ENCODE measurements at places on chromosomes 5 and 9. TPM values are rescaled to one million over a fixed set of nuclear protein-coding genes. Genes with fewer than 3 reads are reported as not detected.

DNA sequence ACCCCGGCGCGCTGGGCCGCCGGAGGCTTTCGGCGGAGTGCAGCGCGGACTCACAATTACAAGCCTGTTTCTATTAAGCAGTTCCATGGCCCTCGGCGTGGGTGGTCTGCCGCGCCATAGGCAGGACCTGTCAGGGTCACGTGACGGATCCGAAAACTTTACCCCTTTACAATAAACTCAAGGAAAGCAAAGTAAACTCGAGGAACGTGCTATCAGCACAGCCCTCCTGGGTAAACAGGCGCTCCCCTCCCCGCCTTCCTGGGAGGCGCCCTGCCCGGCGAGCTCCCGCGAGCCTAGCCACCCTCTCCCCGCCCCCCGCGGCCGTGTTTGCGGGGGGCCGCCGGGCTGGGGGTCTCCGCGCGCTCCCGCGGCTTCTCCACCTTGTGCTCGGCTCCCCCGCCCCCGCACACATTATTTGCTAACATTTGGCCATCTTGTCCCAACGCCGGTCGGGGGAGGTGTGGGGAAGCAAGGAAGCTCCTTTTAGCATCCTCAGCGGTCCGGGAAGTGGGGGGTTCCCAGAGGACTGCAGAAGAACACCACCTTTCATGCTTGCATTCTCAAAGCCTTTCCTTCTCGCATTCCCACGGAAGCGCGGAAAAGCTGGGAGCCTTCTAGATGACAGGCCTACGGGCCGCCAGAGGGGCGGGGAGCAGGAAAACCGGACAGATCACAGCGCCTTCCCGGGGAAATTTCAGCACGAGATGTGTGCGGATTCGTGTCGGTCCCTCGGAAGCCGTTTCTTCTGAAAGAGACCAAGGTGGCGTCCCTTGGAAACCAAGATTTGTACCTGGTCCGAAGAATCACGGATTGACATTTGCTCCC, at the start of gene PTCH1:
Gene PTCH1, minus strand, starts transcription at position 238 of the 825 bp plus-strand sequence.
- H3K27me3 ChIP-seq = peaks cover 78% of the 10 kb centered on the region
- DNase-seq = peak; percentile 87
- peaks cover 37% of the 10 kb centered on the region for H3K4me1 ChIP-seq
- peak within 1 kb of the TSS; percentile 87 for H3K4me3 ChIP-seq
- no peaks in the 10 kb centered on the region for H3K36me3 ChIP-seq
- H3K27ac ChIP-seq = peak within 1 kb of the TSS; percentile 80

DNA sequence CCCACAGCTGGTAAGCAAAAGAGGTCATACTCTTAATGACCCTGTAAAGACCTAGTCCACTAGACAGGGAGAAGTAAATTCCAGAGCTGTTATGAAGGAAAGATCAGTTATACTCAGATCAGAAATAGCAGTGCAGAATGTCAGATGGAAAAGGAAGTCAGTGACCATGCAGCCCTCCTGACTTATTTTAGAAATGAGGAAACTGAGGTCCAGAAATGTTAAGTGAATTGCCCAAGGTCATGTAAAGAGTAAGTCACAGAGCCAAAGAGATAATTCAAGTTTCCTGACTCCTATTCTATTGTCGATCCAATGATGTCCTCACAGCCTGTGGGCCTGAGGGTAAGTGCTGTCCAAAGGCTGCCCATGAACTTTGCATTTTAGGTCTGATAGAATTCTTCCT, 214.9 kb upstream of the IL12B start:
- H3K27me3 ChIP-seq = no peaks in the 10 kb centered on the region
- DNase-seq = no peak
- no peak overlapping the region for H3K4me3 ChIP-seq

Gene HAVCR2
- total RNA-seq = 0.49 TPM

DNA sequence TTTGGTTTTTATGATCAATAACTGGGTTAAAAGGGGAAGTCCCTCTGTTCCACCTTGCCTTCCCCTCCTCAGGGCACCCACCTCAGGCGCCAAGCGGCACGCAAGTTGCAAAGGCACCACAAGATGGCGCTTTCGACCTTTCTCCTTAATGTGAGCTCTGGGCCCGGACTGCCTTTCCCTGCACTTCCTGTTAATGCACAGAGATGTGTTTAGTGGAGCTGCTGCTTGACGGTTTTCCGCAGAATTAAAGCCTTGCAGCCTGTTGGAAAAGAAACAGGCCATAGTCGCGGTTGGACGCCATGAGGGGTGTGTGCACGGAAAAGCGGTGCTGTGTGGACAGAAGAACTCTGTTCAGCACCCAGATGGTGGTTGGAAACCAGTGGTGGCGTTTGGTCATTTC, 17.9 kb downstream of the CXCL14 start:
- 0 out of 2 replicates have a peak, but pooled peaks cover 15% of the 10 kb centered on the region for H3K27me3 ChIP-seq
- no peak overlapping the region for H3K27ac ChIP-seq
- no peak overlapping the region for H3K4me3 ChIP-seq

DNA sequence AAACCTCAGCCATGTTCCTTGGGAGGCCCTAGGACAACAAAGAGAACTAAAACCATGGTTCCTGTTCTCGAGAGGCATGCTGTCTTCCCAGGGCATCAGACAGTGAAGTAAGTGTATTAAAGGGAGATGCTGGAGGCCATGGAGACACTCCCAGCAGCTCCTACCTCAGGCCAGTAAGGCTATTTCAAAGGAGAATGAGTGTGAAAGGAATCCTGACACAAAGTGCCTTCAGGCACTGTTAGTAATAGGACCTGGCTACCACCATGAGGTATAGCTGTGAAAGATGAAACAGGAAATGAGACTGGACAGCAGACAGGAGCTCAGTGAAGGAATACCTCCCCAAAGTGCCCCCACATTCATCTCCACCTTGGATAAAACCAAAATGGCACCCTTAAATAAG, 71.0 kb downstream of the FANCC start:
- 0 out of 2 replicates have a peak, but pooled peaks cover 5% of the 10 kb centered on the region for H3K4me1 ChIP-seq
- H3K27ac ChIP-seq = no peak overlapping the region
- no peaks in the 10 kb centered on the region for H3K27me3 ChIP-seq
- no peak for DNase-seq
- no peaks in the 10 kb centered on the region for H3K36me3 ChIP-seq
- no peak overlapping the region for H3K4me3 ChIP-seq

- peaks cover 7% of the 10 kb centered on the region for H3K4me1 ChIP-seq
- no peak overlapping the region for H3K4me3 ChIP-seq
- H3K27ac ChIP-seq = no peak overlapping the region
- no peaks in the 10 kb centered on the region for H3K36me3 ChIP-seq
- peaks cover 19% of the 10 kb centered on the region for H3K27me3 ChIP-seq
Observed at GRCh38 chr9:91428927-91429351, 5.3 kb upstream of the NFIL3 start.

- no peak overlapping the region for H3K4me3 ChIP-seq
- H3K4me1 ChIP-seq = peaks cover 12% of the 10 kb centered on the region
- no peak for DNase-seq
- no peak overlapping the region for H3K27ac ChIP-seq
Observed at GRCh38 chr9:24602693-24603352, 57.1 kb upstream of the IZUMO3 start.

- peaks cover 13% of the 10 kb centered on the region for H3K27me3 ChIP-seq
- no peak for DNase-seq
- H3K27ac ChIP-seq = no peak overlapping the region
- H3K4me1 ChIP-seq = peaks cover 4% of the 10 kb centered on the region
- H3K36me3 ChIP-seq = no peaks in the 10 kb centered on the region
Observed at GRCh38 chr9:136714096-136714892, 1.9 kb downstream of the DIPK1B start.

DNA sequence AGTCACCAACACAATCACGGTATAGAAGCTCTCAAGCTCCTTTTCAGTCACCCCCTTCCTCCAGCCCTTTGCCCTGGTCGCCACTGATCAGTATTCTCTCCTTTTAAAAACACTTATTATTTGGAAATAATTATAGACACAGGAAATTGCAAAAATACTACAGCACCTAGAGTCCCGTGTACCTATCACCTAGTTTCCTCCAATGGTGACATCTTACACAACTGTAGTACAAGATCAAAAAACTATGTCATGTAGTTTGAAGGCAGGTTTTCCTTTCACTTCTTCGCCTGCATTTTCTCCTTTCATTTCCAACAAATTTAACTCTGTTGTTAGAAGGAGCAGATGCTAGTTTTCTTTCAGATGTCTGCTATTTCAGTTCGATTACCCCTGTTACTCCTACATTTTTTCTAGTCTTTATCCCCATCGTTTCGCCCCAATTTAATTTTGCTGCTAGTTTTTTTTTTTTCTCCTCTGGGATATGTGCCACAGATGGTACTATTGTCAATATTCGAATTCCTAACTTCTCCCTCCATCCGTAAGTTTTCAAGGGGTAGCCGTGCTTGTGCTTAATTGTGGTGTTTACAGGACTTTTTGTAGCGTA, 612 bp upstream of the ATG10 start:
- H3K27me3 ChIP-seq = no peaks in the 10 kb centered on the region
- peaks cover 12% of the 10 kb centered on the region for H3K4me1 ChIP-seq
- H3K36me3 ChIP-seq = no peaks in the 10 kb centered on the region
- H3K4me3 ChIP-seq = peak overlapping the region; percentile 59

Gene PCDHB10
- total RNA-seq = 0.89 TPM

Gene LCN12
- 0.69 TPM for total RNA-seq

Gene CDC14B
- 52.1 TPM for total RNA-seq

DNA sequence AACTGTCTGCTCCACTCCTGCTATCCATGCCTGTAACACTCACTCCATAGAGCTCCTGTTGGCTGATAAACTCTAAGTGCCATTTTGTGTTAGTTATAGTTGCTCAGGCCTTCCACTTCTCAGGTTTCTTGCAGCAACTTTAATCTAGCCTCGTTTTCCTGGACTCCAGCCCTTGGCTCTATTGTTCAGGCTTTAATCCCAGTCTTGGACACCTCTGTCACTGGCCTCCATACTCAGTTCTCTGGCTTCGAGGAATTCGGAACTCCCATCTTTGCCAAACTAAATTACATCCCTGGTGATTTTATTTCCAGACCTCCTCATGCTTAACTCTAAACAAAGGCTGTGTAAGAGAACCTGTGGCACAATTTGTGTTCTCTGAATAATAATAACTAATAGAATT, 39.8 kb downstream of the EMB start:
- H3K4me3 ChIP-seq = no peak overlapping the region
- H3K4me1 ChIP-seq = no peaks in the 10 kb centered on the region
- DNase-seq = no peak
- H3K27me3 ChIP-seq = no peaks in the 10 kb centered on the region
- H3K27ac ChIP-seq = no peak overlapping the region

GRCh38 chr5:140145256-140145655, 19.5 kb downstream of the IGIP start:
- no peaks in the 10 kb centered on the region for H3K36me3 ChIP-seq
- peak overlapping the region; percentile 79 for H3K4me3 ChIP-seq
- no peak overlapping the region for H3K27ac ChIP-seq
- no peaks in the 10 kb centered on the region for H3K4me1 ChIP-seq
- no peak for DNase-seq
- H3K27me3 ChIP-seq = peaks cover 46% of the 10 kb centered on the region

- H3K27ac ChIP-seq = no peak overlapping the region
- no peak overlapping the region for H3K4me3 ChIP-seq
- no peak for DNase-seq
- H3K4me1 ChIP-seq = peaks cover 25% of the 10 kb centered on the region
Observed at GRCh38 chr9:95266649-95267048, 50.9 kb downstream of the FANCC start.

- H3K36me3 ChIP-seq = no peaks in the 10 kb centered on the region
- H3K4me3 ChIP-seq = no peak overlapping the region
- no peaks in the 10 kb centered on the region for H3K27me3 ChIP-seq
- DNase-seq = peak; percentile 66
- H3K27ac ChIP-seq = no peak overlapping the region
Observed at GRCh38 chr9:4382722-4383317, 83.0 kb upstream of the GLIS3 start.

GRCh38 chr5:107951309-107951708, 280.6 kb upstream of the EFNA5 start:
- H3K27me3 ChIP-seq = no peaks in the 10 kb centered on the region
- no peak overlapping the region for H3K27ac ChIP-seq
- no peaks in the 10 kb centered on the region for H3K36me3 ChIP-seq
- DNase-seq = no peak

GRCh38 chr5:141825241-141825671, 53.0 kb downstream of the PCDH1 start:
- peak overlapping the region; percentile 69 for H3K27ac ChIP-seq
- H3K4me1 ChIP-seq = peaks cover 49% of the 10 kb centered on the region
- peak; percentile 4 for DNase-seq
- 0 out of 2 replicates have a peak overlapping the region, but pooled peaks have one; percentile 17 for H3K4me3 ChIP-seq
- no peaks in the 10 kb centered on the region for H3K36me3 ChIP-seq

GRCh38 chr5:138574744-138575193, 432 bp downstream of the HSPA9 start:
- DNase-seq = no peak
- peak overlapping the region; percentile 98 for H3K27ac ChIP-seq
- peak overlapping the region; percentile 91 for H3K4me3 ChIP-seq
- H3K4me1 ChIP-seq = peaks cover 6% of the 10 kb centered on the region
- no peaks in the 10 kb centered on the region for H3K27me3 ChIP-seq

GRCh38 chr9:117757561-117758190, 53.5 kb downstream of the TLR4 start:
- no peak overlapping the region for H3K27ac ChIP-seq
- H3K27me3 ChIP-seq = no peaks in the 10 kb centered on the region
- no peaks in the 10 kb centered on the region for H3K4me1 ChIP-seq
- no peak overlapping the region for H3K4me3 ChIP-seq

Gene FOXD1
- 0.42 TPM for total RNA-seq

Gene TLX3
- total RNA-seq = 0.83 TPM

Gene CBY3
- 2.3 TPM for total RNA-seq

GRCh38 chr5:59554501-59554900, 339.0 kb downstream of the PDE4D start:
- no peak overlapping the region for H3K27ac ChIP-seq
- no peaks in the 10 kb centered on the region for H3K36me3 ChIP-seq
- no peaks in the 10 kb centered on the region for H3K27me3 ChIP-seq
- H3K4me1 ChIP-seq = peaks cover 14% of the 10 kb centered on the region
- DNase-seq = no peak

DNA sequence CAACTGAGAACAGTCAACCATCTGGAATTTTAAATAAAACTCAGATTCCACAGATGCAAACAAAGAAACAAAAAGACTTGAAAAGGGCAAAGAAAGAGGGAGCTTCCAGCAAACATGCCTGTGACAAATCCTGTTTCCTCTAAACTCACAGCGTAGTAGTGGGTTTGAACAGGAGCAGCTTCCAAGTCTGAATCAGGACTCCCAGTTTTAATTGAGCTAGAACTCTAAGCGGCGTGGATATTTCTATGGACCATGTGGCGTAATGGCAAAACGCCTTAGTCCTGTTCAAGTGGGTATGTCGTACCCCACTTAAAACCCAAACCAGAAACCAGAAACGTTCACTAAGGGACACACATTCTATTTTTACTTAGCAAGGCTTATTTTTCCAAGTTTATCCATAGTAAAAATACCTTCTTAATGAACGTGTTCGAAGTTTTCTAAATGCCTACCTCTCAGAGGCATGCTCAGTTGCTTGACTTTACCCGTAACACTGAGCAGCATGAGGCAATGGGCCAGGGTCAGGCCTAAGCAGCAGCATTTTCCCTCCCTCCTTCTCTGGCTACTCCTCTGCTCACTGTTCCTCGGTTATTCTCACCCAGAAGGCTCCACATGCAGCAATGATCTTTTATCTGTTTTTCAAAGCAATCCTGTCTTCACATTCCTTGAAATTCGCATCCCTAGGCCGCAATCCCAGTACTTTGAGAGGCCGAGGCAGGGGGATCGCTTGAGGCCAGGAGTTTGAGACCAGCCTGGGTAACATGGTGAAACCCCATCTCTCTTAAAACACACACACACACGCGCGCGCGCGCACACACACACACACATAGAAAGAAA, 77.9 kb downstream of the FNBP1 start:
- no peaks in the 10 kb centered on the region for H3K27me3 ChIP-seq
- H3K27ac ChIP-seq = peak overlapping the region; percentile 94
- no peak overlapping the region for H3K4me3 ChIP-seq

- H3K27me3 ChIP-seq = no peaks in the 10 kb centered on the region
- no peaks in the 10 kb centered on the region for H3K36me3 ChIP-seq
- no peak overlapping the region for H3K4me3 ChIP-seq
- peaks cover 27% of the 10 kb centered on the region for H3K4me1 ChIP-seq
- DNase-seq = peak; percentile 85
Observed at GRCh38 chr5:15683332-15683731, 183.4 kb downstream of the FBXL7 start.

Data from GM23338 (cell line).